H1 (cell line): ENCODE measurements at places on chromosomes 16 and 17. TPM values are rescaled to one million over a fixed set of nuclear protein-coding genes. Genes with fewer than 3 reads are reported as not detected.

TBC1D3C gene
- 0.68 TPM in 1 of 2 replicates, not detected in the other for polyA plus RNA-seq

GFAP gene
- 1.5 and 2.4 TPM in 2 replicates for polyA plus RNA-seq

KRTAP1-5 gene
- not detected in 2 replicates for polyA plus RNA-seq

IL34 gene
- polyA plus RNA-seq: 5.6 and 8.0 TPM in 2 replicates

CHST5 gene
- 0.13 and 0.23 TPM in 2 replicates for polyA plus RNA-seq

ZNHIT3 gene
- 95.1 and 147 TPM in 2 replicates for polyA plus RNA-seq

KRT32 gene
- polyA plus RNA-seq: not detected in 2 replicates
